ENCODE measurements at places on chromosomes 5 and 9. TPM values are rescaled to one million over a fixed set of nuclear protein-coding genes. Genes with fewer than 3 reads are reported as not detected.

KCTD16 gene
- total RNA-seq, result 0.53 TPM

FAM169A gene
- 11.4 TPM for total RNA-seq

DMGDH gene
- 8.0 TPM for total RNA-seq

FIBCD1 gene
- not detected for total RNA-seq

CDX1 gene
- total RNA-seq, result not detected

PCDHAC2 gene
- total RNA-seq, result 2.4 TPM

SH3GL2 gene
- total RNA-seq, result 1.1 TPM

BSPRY gene
- 0.22 TPM for total RNA-seq

NELFB gene
- total RNA-seq, result 38.9 TPM

ZNF454 gene
- total RNA-seq, result 4.7 TPM

PRRX2 gene
- total RNA-seq, result 13.2 TPM

- peak; percentile 64 for DNase-seq
Observed at GRCh38 chr5:147417135-147417813, 92.6 kb downstream of the DPYSL3 start.

- DNase-seq, result no peak
Observed at GRCh38 chr5:132768485-132768868, 8.6 kb downstream of the SEPTIN8 start.

GRCh38 chr5:94544031-94544650 lies 74.3 kb downstream of the KIAA0825 start:
- DNase-seq, result no peak

GRCh38 chr5:132469380-132470009 lies 21.1 kb downstream of the IRF1 start:
- peak; percentile 19 for DNase-seq

GRCh38 chr9:114902786-114903524 lies 27.4 kb downstream of the TNFSF8 start:
- no peak for DNase-seq

DNA sequence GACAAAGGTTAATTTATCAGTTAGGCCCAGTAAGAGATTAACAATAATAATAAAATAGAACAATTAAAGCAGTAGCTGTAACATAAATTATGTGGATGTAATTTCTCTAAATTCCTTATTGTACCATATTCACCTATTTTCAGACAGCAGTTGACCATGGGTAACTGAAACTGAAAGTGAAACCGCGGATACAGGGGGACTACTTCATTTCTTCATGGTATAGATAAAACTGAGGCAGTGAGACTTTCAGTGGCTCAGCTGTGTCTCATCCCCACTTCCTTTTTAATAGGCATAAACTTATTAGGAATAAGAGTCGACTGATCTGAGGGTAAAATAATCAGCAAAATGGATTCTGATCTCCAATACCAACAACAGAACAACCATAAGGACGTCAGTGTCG lies 174.0 kb upstream of the WWC1 start:
- DNase-seq, result no peak

DNA sequence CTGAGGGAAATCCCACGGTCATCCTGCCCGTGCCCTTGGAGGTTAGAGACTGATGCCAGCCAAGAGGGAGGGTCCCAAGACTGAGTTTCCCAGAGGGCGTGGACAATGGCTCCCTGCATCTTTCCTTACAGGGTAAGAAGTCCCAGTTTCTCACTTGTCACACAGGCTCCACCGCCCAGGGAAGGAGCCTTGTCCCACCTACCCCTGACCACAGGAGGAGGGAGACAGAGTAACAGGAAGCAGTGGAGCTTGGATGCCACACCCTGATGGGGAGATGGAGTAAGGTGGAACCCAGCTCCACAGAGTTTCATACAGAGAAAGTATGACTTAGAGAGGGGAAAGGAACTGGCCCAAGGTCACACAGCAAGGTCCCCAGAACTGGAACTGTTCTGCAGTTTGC lies 9.4 kb upstream of the CD74 start:
- DNase-seq, result no peak

GRCh38 chr9:419571-420171 lies 205.0 kb downstream of the DOCK8 start:
- DNase-seq, result no peak

DNA sequence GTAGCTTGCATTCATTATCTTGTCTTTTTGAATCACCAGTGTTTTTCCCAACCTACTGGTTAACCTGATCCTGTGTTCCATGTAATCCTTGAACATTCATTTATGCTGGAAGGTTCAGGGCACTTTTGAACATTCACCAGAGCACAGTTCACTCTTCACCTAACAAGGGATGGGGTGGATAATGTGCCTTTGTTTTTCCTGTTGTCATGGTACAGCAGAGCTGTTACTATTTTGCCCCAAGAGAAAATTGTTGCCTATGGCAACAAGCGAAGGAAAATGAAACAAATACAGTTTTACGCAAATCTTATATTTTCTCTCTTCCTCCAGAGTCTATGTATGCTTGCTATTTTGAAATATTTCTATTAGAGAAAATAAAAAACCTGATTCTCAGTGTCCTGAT lies 60.3 kb upstream of the RIOK2 start:
- DNase-seq, result no peak

- no peak for DNase-seq
Observed at GRCh38 chr5:176692326-176692725, 45.0 kb downstream of the TSPAN17 start.

- no peak for DNase-seq
Observed at GRCh38 chr9:88829276-88829675, 162.0 kb upstream of the S1PR3 start.

DNA sequence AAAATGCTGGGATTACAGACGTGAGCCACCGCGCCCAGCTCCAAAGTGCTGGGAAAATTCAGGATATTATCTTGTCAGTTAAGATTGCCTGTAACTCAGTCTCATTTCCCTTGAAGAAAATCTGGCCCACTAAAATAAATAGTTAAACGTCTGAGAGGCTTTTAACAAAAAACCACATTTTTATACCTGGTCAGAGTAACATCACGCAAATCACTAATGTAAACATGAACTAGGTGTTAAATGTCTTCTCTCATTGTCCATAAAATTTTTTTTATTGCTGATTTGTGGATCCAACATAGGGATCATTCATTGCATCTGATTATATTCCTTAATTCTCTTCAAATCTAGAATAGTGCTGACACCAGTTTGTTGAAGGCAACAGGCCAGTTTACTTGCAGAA lies 22.3 kb downstream of the CNOT6 start:
- DNase-seq, result no peak

DNA sequence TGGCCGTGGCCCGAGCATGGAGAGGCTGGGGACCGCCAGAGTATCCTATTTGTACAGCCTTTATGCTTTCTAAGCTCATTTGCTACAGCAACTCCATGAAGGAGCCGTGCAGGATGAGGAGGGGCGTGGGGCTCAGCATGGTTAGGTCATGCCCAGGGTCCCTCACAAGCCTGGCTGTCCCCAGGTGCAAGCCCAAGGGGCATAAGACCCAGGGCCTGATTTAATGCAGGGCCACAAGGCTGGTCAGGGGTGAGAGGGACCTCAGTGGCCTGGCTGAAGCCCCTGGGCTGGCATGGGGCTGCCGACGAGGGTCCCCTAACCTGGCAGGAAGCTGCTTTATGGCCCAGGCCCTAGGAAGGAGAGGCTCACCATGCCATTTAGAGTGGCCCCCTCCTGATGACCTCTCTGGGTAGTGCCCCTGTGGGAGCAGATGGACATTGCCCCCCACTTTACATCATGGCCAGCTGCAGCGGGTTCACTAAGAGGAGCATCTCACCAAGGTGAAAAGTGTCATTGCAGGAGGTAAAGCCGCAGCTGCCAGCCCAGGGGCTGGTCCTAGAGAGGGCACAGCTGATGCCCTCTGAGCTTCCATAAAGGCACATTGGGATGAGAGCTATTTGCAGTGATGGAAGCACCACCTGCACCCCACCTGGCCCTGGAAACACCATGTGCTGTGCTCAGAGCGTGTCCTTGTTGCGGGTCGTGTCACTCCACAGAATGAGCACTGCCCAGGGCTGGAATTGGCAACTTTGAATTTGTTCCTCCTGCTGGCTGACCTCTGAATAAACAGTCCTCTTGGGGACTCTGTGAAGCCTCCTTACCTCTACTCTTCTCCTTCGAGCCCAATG lies 58.9 kb downstream of the ZNF618 start:
- no peak for DNase-seq

- DNase-seq, result no peak
Observed at GRCh38 chr9:97479496-97480159, 21.8 kb upstream of the TMOD1 start.

GRCh38 chr9:36119476-36119875 lies 17.1 kb upstream of the GLIPR2 start:
- DNase-seq, result no peak

GRCh38 chr5:1405539-1406530 lies 39.4 kb downstream of the SLC6A3 start:
- no peak for DNase-seq

DNA sequence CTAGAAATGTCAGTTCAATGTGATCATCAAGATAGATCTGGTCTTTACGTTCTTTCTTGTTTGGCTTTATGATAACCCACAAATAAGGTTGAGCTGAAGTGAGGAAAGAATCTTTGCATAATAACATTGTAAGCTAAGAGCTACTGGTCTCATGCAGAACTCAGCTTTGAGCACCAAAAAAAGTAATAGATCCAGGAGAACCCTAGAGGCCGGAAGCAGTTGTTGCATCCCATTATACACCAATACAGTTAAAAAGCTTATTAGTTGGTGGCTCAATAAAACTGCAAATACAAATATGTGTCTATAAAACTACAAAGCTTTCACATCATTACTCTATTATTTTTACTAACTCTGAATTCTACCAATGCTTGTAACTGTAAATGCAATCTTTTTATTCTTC lies 85.5 kb upstream of the NUDT12 start:
- no peak for DNase-seq

GRCh38 chr9:89794918-89795317 lies 190.1 kb downstream of the GADD45G start:
- peak; percentile 52 for DNase-seq

DNA sequence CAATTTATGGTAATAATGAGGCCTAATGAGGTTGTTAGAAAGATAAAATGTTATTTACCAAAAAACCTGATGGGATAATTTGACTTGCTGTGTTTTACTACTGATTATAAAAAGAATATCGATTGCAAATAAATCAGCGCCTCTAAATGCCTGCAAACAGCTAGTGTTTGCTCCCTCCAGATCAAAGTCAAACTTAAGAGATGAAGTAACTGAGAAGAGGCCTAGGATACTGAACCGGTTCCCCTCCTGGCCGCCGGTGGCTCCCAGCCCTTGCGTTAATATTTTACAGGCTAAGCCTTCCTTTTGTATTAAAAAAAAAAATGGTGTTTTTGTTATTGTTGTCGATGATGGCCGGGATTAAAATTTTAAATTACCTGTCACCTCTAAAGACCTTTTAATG lies 2.6 kb downstream of the IRX1 start:
- no peak for DNase-seq

DNA sequence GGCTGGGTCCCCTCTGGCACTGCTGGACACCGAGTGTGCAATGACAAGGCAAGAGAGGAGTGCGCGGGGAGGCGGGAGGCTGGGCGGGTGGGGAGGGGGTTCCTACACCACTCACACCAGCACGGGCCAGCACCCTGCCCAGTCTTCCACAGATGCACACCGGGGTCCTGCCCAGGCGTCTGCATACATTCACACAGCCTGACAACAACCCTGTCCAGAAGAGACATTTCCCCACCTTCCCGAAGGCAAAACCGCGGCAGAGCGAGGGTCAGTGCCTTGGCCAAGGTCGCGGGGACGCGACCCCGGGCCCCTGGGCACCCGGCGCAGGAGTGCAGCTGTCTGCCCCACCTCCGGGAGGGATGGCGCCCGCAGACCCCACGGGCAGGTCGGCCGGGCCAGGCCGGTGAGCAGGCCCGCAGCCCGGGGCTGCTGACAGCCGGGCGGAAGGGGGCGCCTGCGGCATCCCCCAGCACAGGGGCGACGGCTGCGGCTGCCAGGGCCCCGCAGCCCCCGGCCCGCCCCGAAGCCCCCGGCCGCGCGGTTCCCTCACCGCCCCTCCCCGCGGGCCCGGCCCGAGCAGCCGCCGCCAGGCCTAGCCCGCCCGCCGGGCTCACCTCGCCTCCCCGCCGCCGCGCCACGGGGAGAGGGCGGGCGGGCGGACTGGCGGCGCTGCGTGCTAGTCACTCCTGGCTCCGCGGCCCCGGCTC lies 496 bp downstream of the MAPK9 start:
- DNase-seq, result no peak

- DNase-seq, result no peak
Observed at GRCh38 chr9:95373782-95374487, 56.4 kb upstream of the FANCC start.

GRCh38 chr9:96513622-96514021 lies 63.7 kb downstream of the HABP4 start:
- DNase-seq, result no peak

DNA sequence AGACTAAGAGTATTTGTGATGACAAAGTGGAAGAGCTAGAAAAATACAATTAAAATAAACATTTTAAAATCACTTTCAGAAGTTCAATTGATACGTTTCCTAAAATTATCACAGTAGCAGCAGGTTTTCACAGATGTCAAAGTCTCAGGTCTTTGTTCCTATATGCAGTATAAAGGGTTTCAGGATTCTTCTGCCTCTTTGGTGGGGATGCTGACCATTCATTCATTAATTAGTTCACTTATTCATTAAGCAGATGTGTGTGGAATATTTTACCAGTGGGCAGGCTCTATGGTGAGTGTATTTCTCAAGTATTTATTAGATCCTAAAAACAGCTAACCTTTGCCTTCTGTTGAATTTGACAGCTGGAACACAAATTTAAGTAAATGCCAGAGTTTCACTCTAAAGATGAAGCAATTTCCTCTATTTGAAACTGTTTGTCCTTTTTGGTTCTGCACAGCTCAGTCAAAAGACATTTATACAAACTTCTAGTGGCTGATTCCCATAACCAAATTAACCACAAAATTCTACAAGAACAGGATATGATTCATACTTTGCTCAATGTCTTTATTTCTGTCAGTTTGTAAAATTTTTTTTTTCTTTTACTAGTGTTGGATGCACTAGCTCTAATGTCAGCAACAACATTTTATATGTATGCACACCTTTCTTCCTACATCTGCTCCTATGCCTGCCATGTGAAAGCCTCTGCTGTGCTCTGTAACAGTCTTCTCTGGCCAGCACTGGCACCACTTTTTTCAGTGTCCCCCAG lies 75.9 kb upstream of the PRR16 start:
- DNase-seq, result no peak

DNA sequence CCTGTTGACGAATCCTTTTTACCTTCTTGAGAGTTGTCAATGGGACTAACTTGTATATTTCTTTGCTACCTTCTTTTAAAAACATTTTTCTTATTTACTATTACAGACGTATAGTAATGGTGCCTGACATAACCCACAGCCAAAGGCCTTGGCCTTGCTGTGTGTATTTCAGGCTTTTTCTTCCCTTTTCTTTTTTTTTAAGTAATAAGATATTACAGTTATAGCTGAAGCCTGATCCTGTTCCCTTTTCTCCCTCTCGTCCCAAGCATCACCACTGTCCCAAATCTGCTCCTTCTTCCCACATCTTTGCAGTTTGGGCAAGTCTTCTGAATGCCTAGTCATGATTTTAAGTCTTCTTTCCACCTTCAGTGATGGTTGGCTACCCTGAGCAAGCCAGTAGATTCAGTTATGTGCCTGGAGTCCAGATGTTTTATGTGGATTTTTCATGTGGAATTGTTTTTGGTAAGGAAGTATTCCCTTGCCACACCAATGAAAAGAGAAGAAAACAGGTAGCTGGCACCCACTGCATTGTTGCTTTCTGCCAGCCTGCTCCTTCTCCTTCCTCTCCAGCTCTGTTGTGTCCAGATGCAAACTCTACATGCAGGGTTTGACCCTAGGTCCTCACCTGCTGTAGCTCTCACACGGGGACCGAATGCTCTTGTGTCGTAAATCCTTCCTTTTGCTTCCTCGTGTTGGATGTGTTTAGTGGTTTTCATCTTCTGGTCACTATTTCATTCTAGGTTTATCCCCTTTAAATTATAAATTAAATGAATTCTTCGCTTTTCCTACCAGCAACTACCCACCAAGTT lies 26.5 kb downstream of the ABL1 start:
- DNase-seq, result peak; percentile 48
